Forelimb muscle (tissue), 1 donor: ENCODE measurements at places on chromosomes 11 and 22.

DNA sequence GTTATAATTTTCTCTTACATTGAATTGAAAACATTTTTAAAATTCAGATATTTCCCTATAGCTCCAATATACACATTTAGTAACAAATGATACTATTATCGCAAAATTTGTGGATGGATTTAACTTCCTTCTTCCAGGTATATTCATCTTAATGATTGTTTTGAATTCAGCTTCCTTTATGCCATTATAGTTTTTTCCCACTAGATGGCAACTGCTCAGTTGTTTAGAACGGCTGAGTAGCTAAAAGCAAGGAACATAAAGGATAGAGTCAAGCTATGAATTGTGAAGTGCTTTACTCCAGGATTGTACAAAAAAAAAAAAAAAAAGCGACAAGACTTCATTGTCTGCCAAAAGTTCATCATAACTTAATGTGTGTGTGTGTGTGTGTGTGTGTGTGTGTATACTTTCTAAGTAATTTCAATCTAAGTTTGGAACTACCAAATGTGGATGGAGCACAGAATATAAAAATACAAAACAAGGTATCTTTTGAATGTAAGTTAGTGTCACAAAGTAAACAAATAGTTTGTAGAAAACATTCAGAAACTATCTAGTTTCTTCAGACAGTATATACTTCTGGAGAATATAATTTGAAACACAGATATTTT, 846.4 kb downstream of the DLG2 start:
- peak; percentile 11 for DNase-seq

DNA sequence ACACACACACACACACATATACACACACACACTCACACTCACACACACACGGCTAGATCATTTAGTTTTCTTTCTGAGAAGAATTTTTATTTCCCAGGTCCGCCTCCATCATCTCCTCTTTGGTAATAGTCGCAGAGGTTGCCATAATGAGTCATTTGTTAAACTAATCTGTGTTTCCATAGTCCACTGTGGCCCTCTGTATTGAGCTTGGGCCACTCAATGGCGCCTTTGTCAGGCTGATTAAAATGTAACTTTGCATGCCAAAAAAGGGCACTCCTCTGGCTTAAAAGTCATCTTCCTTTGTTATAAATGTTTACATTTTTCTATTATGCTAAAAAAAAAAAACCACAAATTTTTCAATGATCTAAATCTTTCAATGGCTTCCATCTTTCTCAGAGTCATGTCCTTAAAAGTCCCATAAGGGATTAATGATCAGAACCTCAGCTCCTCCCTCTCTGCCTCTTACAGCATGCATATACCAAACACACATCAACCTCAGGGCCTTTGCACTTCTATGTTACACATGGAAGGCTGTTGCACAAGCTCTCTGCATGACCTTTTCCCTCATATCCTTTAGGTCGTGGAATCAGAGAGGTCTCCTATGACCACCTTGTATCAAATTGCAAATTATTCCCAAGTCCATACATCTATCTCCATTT, 35.3 kb downstream of the EHF start:
- no peak for DNase-seq

GRCh38 chr11:46445920-46446771, 54.6 kb upstream of the CHRM4 start:
- DNase-seq: no peak

GRCh38 chr22:32999039-32999815, 59.0 kb downstream of the SYN3 start:
- DNase-seq: no peak

GRCh38 chr11:119726585-119727522, 2.1 kb downstream of the NECTIN1 start:
- no peak for DNase-seq

DNA sequence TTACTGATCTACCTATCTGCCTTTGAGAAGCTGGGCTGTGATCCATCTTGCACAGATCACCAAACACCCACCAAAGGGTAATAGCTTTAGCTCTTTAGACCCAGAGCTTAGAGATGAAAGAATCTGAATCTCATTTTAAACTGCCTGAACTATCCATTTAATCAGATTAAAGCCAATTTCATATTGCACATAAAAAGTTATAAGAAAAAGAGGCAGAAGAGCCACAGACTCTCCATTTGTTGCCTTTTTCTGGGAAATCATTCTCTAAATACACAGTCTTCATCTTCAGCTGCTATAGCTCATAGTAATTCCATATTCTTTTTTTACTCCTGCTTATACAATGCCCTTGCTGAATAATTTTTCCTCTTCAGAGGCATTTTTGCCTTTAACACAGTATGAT, 271.2 kb downstream of the DLG2 start:
- no peak for DNase-seq

DNA sequence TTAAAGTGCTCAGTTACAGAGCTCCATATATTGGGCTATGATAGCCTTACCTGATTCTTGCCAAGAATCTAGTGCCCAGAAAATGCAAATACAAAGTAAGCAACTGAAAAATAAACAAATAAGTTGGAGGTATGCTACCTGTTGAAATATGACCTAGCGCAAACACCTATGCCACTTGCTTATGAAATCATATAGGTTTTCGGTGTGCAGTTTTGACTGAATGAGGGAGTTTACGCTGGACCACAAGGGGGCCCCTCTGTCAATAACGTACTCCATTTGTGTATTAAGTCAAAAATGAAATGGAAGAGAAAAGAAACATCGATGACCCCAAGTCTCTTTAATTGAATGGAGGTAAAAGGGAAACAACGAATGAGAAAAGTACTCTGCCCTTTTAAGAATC, 84.9 kb upstream of the TRIM77 start:
- no peak for DNase-seq

GRCh38 chr11:115718106-115718505, 213.9 kb upstream of the CADM1 start:
- DNase-seq: no peak

DNA sequence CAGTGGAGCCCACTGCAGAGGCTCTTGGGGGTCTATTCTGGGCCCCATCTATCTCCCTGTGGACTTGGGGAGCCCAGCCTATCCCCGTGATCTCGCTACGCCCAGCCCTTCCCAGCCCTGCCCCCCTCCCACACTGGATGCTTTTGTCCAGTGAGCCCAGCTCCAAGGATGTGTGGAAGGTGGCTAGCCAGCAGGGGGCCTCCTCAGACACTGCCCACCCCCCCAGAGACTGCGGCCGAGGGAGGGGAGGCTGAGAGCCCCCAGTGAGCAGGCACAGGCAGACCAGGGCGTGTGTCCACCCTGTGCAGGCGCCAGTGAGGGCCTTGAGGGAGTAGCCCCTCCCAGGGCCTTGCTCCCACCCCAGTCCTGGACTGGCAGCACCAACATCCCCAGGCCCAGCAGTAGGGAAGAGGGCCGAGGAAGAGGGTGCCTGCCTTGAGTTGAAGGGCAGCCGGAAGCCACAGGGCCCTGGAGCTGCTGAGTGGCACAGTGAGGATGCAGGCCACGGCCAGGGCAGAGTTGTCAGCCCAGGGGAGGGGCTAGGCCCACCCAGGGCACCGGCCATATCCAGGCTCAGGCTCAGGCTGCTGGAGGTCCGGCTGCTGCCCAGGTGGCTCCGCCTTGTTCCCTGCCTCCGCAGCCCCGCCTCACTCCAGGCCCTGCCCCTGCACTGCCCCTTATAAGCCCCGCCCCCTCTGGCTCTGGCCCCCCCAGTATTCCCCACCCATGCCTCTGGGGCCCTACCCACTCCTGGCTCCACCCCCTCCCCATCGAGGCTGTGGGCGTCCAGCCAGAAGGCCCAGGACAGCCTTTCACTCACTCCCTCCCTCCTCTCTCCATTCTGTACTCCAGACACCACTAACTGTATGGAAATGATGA, 28.0 kb downstream of the MOB2 start:
- no peak for DNase-seq

DNA sequence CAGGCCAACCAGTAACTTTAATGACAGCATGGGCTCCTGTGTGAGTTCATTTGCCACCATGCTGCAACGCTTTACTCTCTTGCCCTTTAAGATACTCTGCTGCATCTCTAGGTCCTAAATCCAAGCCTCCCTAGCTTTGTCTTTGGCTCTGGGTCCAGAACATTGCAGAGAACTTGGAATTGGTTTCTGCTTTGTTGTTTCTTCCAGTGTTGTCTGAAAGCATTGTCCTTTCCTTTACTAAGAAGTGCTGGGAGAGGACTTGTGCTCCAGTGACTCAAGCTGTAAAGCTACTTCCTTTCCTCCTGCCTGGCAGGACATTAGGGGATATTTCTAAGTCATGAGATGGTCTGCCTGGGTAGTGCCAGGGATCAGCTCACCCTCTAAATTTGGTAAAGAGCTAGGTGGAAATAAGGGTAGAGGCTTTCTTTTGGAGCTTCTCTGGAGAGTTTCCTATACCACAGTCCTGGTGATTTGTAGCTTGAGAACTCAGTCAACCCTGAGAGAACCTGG, 202.5 kb upstream of the CADM1 start:
- no peak for DNase-seq

- peak; percentile 20 for DNase-seq
Observed at GRCh38 chr11:66100272-66101065, 30.4 kb downstream of the PACS1 start.

DNA sequence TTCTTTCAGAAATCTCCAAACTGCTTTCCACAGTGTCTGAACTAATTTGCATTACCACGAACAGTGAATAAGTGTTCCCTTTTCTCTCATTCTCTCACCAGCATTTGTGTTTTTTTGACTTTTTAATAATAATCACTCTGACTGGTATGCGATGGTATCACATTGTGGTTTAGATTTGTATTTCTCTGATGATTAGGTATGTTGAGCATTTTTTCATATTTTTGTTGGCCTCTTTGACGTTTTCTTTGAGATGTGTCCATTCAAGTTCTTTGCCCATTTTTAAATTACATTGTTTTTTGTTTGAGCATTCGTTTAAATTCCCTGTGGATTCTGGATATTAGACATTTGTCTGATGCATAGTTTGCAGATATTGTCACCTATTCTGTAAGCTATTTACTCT, 1639.6 kb upstream of the TENM4 start:
- no peak for DNase-seq

DNA sequence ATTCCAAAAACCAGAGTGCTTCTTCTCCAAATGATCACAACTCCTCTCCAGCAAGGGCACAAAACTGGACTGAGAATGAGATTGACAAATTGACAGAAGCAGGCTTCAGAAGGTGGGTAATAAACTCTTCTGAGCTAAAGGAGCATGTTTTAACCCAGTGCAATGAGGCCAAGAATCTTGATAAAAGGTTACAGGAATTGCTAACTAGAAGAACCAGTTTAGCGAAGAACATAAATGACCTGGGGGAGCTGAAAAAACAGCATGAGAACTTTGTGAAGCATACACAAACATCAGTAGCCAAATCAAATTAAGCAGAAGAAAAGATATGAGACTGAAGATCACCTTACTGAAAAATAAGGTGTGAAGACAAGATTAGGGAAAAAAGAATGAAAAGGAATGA, 15.5 kb downstream of the OR52M1 start:
- no peak for DNase-seq

GRCh38 chr11:76807206-76807875, 24.2 kb downstream of the TSKU start:
- peak; percentile 45 for DNase-seq

DNA sequence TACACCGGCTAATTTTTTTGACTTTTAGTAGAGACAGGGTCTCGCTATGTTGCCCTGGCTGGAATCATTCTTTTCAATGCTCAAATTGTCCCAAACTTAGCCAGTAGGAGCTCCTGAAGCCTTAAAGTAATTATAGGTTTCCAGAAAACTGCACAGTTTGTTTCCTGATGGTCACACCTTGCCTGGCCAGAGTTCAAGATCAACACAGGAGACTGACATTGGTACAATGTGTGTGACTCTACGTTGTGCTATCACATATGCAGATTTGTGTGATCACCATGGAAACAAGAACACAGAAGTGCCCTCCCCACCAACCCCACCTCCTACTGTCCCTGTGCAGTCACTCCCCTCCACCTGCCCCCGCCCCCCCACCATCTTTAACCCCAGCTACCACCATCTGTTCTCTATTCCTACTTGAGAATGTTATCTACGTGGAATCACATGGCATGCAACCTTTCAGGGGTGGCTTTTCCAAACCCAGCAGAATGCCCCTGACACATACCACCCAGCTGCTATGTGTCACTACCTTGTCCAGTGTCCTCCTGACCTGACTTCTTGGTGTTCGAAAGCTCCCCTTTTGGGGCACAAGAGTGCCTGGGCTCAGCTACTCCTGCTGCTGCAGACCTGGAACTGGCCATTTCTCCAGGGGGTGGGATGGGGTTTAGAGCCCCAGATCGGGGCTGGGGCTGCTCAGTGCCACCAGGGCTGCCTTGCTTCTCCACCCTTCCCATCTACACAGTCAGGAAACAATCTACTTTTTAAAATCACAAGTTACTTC, 6.1 kb upstream of the NAP1L4 start:
- no peak for DNase-seq

- DNase-seq: no peak
Observed at GRCh38 chr11:13291800-13292199, 14.2 kb downstream of the BMAL1 start.

- DNase-seq: no peak
Observed at GRCh38 chr11:86483610-86483939, 108.9 kb downstream of the CCDC81 start.

DNA sequence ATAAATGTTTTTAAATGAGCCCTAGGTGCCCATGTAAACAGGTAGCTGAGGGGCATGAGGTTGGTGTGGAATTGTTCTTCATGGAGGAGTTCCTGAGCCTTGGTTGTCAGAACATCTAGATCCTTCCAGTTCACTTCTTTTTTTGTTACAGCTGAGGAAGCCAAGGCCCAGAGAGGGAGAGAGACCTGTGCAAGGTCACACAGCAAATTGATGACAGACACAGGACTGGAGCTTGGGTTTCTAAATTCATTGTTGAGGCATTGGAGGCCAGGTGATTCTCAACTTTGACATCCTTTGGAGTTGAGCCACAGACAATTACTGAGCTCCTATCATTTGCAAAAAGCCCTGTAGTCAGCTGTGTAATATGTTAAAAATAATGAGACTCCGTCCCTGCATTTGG, 73.1 kb upstream of the CRYBB3 start:
- no peak for DNase-seq
